ENCODE measurements at places on chromosomes 3 and 15.

GRCh38 chr15:27025481-27025966, 54.5 kb downstream of the GABRG3 start:
- no peak for DNase-seq

- no peak for DNase-seq
Observed at GRCh38 chr3:47022641-47023071, 43.2 kb downstream of the NBEAL2 start.

DNA sequence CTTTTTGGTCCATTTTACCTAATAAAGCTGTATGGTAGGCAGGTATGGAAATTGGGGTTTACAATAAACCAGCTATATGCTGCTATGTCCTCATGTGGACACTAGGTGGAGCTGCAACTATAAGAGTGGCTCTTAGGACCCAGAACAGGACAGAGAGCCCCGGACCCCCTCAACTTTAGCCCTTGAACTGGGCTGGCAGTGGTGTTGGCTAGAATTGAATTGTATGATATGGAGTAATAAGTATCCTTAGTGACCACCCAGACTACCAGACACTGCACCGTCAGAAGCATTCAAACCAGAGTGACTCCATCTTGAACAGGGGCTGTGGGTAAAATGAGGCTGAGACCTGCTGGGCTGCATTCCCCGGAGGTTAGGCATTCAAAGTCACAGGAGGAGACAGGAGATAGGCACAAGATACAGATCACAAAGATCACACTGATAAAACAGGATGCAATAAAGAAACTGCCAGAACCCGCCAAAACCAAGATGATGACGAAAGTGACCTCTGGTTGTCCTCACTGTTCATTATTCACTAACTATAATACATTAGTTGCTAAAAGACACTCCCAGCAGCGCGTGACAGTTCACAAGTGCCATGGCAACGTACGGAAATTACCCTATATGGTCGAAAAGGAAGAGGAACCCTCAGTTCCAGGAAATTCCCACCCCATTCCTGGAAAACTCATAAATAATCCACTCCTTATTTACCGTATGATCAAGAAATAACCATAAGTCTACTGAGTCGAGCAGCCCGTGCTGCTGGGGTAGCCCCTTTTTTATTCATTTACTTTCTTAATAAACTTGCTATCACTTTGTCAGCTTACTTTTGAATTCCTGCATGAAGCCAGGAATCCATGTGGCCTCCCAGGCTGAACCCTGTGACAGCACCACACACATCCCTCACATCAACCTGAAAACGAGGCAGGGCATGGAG, 68.7 kb upstream of the BLM start:
- peak; percentile 87 for DNase-seq

GRCh38 chr3:43499256-43499655, 122.6 kb downstream of the ANO10 start:
- no peak for DNase-seq

DNA sequence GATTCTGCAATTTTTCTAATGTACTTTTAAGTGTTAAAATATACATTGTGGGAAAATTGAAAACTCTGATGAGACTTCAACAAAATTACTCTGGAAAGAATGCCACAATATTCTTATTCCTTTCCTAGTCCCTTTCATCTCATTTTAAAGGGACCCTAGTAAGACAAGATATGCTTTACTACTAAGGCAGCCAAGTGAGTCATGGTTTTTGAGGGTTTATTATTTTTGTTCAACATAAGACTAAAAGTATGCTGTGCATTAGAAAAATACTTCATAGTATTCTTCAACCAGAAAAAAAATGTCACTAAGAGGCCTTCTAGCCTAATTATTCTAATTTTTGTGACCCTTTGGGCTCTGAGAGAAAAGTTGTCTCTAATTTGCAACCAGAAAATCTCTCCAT, 7.4 kb downstream of the IL12A start:
- no peak for DNase-seq

All from uterus (tissue), 4 donors.